ENCODE measurements at places on chromosomes 2 and 18.

DNA sequence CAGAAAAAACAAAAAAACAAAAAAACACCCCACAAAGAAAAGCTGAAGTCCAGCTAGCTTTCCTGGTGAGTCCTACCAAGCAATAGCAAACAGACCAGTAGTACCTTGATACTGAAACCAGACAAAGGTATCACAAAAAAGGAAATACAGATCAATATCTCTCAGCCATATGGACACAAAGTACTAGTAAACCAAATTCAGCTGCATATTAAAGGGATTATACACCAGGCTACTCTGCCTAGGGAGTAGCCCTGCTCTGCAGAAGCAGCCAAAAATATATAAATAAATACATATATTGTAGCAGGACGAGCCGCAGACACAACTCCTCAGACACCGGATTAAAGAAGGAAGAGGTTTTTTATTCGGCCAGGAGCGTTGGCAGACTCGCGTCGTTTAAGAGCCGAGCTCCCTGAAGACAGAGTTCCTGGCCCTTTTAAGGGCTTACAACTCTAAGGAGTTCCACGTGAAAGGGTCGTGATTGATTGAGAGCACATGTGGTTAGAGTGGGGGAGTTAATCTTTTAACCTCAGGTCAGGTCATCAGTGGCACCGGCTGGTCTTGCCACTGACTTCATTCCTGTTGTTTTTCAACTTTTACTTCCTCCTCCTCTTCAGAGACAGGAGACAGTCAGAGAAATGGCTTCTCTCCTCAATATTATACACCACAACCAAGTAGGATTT, 38.4 kb upstream of the DTNB start:
- no peak for DNase-seq

DNA sequence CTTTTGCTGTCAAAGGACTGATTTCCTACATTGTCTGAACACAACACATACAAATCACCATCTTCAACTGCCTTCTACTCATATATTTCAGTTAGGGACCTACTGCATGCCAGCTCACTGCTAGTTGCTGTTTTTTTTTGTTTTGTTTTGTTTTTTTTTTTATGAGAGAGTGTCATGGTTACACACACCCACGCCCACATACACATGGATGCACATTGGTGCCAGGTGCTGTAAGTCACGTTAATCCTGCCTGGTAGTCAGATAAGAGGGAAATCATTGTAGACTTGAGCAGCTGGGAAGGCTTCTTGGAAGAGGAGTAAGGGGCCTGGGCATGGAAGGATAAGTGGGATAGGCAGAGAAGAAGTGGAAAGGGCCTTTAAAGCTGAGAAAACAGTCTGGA, 209.9 kb downstream of the TDRD15 start:
- no peak for DNase-seq

- DNase-seq = no peak
Observed at GRCh38 chr18:7177116-7177744, 53.7 kb upstream of the LRRC30 start.

DNA sequence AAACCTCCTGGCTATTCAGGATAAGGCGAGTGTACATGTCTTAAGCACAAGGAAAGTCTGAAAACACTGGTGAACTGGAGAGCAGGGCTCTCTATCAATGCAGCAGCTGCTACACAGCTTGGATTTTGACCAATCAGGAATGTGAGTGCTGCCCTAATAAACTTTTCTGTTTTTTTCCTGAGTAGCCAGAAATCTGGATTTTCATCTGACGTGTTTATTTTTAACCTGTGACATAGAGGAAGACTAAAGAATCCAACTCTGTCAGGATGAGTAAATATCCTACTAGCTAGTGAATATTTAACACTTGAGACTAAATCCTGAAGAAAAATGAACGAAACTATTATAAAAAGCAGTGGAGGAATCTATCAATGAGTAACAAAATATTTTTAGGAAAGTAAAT, 1638.9 kb downstream of the LRP1B start:
- no peak for DNase-seq

GRCh38 chr2:231590614-231591013, 2.0 kb upstream of the TEX44 start:
- no peak for DNase-seq

GRCh38 chr2:214624166-214624760, 185.2 kb downstream of the BARD1 start:
- DNase-seq = no peak

- no peak for DNase-seq
Observed at GRCh38 chr18:57922885-57923284, 119.8 kb upstream of the ATP8B1 start.

GRCh38 chr2:161116509-161116908, 43.7 kb upstream of the TANK start:
- DNase-seq = no peak

GRCh38 chr18:13605477-13605876, 120.9 kb downstream of the FAM210A start:
- DNase-seq = no peak

- no peak for DNase-seq
Observed at GRCh38 chr18:22879293-22879692, 53.8 kb upstream of the RBBP8 start.

- DNase-seq = no peak
Observed at GRCh38 chr2:64313398-64313723, 140.6 kb upstream of the LGALSL start.

- no peak for DNase-seq
Observed at GRCh38 chr2:226983895-226984749, 148.3 kb downstream of the RHBDD1 start.

GRCh38 chr18:36706134-36706881, 122.5 kb downstream of the TPGS2 start:
- DNase-seq = no peak

GRCh38 chr2:241546771-241547498, 11.6 kb upstream of the BOK start:
- DNase-seq = no peak

DNA sequence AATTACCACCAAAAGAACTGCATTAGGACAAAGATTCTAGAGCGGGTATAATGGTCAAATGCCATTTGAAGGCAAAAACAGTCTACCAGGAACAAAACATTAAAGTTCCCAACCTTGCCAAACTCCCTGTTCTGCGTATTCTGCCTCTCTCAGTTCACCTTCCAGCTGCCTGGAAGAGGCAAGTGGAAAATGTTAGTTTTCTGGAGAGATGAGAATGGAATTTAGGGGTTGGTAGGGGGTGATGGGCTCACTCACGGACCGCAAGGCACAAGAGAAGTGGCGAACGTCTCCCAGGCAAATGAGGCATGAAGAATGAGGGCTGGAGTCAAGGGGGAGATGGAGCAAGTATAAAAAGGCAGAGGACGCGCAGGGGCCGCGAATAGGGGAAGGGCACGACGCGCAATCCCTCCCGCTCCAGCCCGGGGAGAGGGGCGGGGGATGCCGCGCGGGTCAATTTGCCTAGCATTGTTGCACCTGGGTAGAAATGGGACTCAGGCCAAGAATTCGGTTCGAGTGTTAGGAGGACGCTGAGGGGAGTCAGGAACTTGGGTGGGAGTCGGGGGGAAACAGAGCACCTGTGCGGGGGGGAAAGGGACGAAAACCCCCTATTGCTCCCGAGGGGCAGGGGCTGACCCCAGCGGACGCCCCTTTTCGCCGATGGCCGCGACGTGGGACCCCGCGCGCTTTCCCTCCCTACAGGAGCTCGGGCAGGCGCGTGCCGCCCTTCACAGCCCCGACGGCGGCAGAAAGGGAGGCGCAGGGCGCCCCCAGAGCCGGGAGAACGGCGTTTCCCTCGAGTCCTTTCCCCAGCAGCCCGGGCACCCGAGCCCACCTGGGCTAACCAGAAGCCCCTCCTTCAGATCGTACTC, 573 bp downstream of the PAIP2B start:
- no peak for DNase-seq

DNA sequence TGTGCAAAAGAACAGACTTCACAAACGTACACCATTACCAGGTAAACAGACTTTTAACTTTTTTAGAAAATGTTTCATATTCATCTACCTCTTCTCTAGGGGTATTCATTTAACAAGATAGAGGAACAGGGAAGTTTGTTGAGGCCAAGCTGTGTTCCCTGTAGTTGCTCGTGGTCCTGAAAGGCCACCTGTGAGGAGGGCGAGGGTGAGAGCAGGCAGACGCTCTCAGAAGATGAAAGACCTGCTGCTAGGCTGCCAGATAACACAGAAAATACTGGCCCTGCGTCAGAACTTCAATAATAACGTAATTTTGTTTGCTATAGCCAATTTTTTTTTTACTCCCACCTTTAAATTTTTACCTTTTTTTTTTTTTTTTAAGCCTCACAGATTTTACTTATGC, 42.0 kb downstream of the SOCS6 start:
- DNase-seq = no peak

GRCh38 chr18:29434650-29435049, 1257.7 kb upstream of the CDH2 start:
- DNase-seq = no peak

DNA sequence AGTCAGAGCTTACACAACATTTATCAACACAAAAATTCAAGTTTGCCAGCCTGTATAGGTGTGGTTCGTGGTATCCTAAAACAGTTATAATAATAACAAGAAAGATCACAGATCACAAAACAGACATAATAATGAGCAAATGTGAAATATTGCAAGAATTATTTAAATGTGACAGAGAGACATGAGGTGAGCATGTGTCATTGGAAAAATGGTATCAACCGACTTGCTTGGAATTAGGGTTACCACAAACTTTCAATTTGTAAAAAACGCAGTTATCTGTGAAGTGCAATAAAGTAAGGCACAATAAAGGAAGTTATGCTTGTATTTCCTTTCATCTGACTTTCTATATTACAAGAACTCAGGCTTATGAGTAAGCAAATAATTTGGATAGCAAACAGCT, 116.8 kb downstream of the IKZF2 start:
- DNase-seq = no peak

DNA sequence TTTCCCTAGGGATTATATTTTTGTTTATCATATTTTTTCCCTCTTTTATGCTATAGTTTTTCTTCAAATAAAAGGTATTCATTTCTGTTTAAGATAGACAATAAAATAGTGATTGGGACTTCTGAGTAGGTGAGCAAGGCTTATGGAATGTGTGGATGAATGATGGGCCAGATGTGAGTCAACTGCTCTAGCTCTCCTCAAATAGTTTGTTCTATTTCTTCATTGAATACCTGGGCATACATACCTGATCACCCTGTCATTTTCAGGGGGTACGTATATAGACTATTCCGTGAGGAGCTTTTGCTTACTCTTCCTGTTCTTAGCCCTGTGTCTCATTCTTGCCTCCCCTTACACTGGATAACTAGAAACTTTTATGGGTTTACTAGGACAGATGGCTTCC, 41.9 kb downstream of the BABAM2 start:
- no peak for DNase-seq

GRCh38 chr2:29747786-29748470, 173.5 kb downstream of the ALK start:
- DNase-seq = no peak

DNA sequence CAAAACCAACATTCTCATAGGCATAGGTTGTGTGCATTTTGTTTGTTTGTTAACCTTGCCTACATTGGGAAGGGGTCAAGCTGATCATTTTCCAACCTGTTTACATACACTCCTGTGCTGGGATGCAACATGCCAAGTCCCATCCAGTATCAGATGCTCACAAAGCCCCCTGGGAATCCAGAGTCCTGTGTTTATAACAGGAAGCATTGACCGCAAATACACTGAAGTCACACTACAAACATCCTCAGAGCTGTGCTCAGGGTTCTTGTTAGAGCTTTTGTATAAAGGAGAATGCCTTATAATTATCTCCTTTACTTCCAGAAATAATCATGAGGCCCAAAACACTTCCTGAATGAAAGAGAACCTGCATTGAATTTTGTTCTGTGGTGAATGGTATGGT, 488.7 kb upstream of the TCF4 start:
- DNase-seq = no peak

GRCh38 chr2:66696374-66696773, 261.4 kb downstream of the MEIS1 start:
- DNase-seq = no peak

DNA sequence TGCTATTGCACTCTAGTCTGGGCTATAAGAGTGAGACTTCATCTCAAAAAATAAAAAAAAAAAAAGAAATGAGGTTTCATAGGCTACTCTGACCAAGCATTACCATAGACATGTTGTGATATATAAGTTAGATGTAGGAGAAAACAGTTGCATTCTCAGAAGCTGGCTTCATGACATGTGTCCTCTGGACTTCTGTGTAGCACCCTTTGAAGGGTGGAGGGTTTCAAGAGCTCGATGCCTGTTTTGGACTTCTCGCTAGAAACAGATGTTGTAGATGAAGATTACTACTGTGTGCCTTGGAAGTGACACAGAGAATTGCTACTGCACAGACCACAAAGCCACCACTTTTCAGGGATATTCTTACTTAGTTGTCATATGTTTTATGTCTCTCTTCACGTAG, 91.0 kb downstream of the TMEM247 start:
- DNase-seq = no peak

GRCh38 chr2:202339071-202339870, 36.9 kb upstream of the BMPR2 start:
- no peak for DNase-seq

DNA sequence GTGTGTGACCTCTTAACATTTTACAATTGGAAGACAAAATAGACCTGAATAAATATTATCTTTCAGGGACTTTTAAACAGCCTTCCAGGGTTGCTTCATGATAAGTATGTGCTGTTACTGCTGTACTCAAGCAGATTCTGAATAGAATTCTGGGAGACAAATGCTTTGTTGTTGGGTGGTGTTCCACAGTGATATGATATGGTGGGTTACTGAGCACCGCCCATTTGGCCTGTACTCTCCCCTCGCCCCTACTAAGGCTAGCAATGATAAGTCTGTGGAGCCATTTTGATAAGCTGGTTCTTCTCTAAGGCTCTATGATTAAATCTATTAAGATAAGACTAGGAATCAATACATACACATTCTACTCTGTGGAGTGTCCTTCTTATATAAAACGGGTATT, 89.8 kb upstream of the ITGA4 start:
- no peak for DNase-seq

DNA sequence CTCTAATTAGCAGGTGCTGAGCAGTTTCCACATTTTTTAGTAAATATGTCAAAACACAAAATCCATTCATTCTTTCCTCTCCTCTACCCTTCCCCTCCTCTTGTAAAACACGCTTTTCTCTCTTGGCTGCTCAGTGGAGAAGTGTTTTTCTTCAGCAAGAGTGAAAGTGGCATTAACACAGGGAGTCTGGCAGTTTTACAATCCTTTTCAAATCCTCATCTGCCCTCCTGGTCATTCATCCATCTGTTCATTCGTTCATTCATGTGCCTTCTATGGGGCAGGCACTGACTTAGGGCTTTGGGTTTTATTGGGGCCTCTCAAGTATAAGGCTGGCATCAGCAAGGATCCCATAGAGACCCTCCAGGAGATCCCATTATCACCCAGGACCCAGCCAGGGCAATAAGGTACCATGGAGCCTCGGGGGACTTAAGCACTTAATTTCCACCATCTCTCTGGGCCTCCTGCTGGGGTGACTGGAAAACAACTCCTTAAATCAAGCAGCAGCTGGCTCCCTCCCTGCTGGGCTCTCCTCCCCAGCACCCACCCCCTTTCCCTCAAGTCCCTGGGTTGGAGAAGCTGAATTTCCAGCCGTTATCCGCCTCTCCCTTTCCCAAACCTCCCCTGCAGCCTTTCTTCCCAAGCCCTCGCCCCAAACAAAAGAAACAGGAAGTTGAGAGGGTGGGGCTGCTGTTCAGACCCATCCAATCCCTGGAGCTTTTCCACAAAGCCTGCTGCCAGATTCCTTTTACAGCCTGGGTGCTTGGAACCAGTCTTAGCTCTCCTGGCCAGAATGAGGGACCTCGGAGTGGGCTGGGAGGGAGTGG, 32.6 kb downstream of the MARCHF4 start:
- DNase-seq = no peak

GRCh38 chr2:10864251-10864650, 47.5 kb upstream of the KCNF1 start:
- DNase-seq = no peak
